ENCODE measurements at places on chromosomes 16 and 17.
A peak's percentile ranks its signal among the peaks of the same experiment; 100 is the strongest.

DNA sequence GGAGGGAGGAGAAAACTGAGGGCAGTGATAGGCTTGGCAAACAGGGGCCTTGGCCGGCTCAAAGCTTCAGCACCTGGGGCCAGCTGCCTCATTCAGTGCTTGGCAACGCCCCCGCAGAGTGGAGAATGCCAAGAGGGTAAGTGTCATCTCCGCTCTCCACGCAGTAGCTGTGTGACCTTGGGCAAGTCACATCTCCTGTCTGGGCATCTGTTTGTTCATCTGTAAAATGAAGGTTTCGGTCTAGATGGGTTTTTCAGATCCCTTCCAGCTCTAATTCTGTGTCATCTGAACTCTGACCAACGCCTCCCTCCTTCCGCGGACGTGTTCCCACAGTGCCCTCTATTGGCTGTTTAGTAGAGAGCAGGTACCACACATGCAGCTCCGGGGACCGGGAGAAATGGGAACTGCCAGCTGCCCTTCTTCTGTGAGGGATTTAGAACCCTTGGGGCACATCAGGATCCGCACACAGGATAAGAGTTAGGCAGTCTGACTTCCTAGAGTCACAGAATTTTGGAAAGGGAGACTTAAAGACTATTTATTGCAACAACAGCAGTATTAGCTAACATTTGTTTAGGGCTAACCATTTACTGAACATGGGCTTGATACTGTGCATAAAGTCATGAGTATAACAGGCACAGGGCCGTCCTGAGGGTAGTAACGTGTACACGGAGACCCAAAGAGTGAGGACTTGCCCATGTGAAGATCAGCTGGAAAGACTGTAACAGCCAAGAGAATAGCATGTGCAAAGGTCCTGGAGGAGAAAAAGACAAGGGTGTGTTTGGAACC is 26.8 kb downstream of the GP2 start:
- DNase-seq, result peak; percentile 15

- no peak for DNase-seq
These were observed 2.6 kb upstream of the SLC38A8 start for GRCh38 chr16:84045001-84045817.

DNA sequence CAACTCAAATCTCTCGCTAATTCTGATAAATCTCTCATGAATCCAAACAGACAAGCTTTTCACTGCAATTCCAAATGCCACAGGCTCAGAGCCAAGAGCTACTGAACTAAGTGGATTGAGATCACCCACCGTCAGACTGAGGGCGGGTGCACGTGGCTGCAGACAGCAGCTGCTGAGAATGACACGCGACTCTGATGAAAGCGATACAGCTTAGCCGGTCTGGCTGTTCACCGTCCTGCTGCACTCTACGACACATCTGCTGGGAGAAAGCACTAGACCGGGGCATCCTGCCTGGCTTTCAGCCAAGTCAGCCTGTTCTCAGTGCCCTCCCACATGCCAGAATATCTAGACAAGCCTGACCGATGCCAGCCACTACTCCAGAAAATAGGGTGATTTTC is 42.6 kb downstream of the KLHDC4 start:
- peak; percentile 24 for DNase-seq

GRCh38 chr17:10294180-10294579 is 78.6 kb downstream of the MYH13 start:
- DNase-seq, result no peak

- no peak for DNase-seq
These were observed 96.3 kb downstream of the CYLD start for GRCh38 chr16:50838165-50838564.

DNA sequence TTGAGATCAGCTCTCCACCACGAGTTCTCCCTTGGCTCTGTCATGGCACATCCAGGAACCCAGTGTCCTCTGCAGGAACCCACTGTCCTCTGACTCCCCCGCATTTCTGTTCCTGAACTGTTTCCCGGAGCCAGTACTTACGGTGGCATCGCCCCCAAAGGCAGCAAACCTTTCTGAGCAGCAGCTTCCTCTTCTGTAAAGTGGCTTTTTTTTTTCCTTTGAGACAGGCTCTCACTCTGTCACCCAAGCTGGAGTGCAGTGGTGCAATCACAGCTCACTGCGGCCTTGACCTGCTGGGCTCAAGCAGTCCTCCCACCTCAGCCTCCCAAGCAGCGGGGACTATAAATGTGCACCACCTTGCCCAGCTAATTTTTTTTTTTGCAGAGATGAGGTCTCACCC is 32.2 kb downstream of the NAGPA start:
- no peak for DNase-seq

All from CD4-positive, alpha-beta T cell treated with Interleukin-12 subunit alpha and Interleukin-12 subunit beta, for 1 hour (primary cell).